ENCODE measurements at places on chromosomes 5 and 9.

GRCh38 chr9:77793849-77794248, 145.7 kb upstream of the GNA14 start:
- H3K4me1 ChIP-seq: no peaks in the 10 kb centered on the region
- no peak for DNase-seq
- no peak overlapping the region for H3K27ac ChIP-seq
- H3K36me3 ChIP-seq: peaks cover 2% of the 10 kb centered on the region
- no peak overlapping the region for H3K4me3 ChIP-seq

DNA sequence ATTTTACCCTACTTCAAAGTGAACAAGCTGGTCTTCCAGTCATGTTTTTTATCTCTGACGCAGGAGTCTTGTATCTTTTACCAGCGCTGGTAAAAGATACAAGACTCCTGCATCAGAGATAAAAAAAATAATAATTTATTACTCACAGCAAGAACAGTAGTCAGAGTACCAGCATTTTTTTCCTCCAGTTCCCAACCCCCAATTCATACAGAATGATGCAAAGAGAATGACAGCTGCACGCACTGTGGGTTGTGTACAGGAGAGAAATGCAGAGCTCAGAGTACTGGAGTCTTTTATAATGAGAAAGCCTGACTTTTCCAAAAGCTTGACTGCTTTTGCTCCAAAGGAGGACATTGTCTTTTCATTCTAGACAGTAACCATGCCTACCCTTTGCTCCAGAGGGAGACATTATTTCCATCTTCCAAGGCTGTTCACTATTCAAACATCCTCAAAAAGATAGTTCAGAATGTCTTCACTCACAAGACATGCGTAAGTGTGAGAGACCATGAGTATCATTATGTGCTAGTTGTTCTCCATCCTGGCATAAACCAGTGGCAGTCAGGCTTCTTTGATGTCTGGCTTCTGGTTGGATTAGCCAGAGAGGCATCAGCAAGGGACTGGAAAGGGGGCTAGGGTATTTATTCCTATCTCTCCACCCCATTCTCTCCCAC, 14.3 kb upstream of the RANBP6 start:
- no peaks in the 10 kb centered on the region for H3K27me3 ChIP-seq
- no peak for DNase-seq
- H3K4me1 ChIP-seq: no peaks in the 10 kb centered on the region

- no peaks in the 10 kb centered on the region for H3K36me3 ChIP-seq
- H3K27me3 ChIP-seq: no peaks in the 10 kb centered on the region
- H3K27ac ChIP-seq: no peak overlapping the region
- H3K4me1 ChIP-seq: peaks cover 50% of the 10 kb centered on the region
These were observed 58.3 kb downstream of the NIPBL start for GRCh38 chr5:36934740-36935356.

- no peaks in the 10 kb centered on the region for H3K36me3 ChIP-seq
- DNase-seq: no peak
These were observed 124.3 kb downstream of the RASEF start for GRCh38 chr9:82938426-82939218.

- H3K4me1 ChIP-seq: no peaks in the 10 kb centered on the region
- H3K27me3 ChIP-seq: peaks cover 14% of the 10 kb centered on the region
- DNase-seq: no peak
- no peaks in the 10 kb centered on the region for H3K36me3 ChIP-seq
These were observed 145.9 kb upstream of the TBC1D2 start for GRCh38 chr9:98401140-98402018.

GRCh38 chr9:130939405-130940026, 469 bp upstream of the FIBCD1 start:
- no peak overlapping the region for H3K27ac ChIP-seq
- peak overlapping the region; percentile 58 for H3K4me3 ChIP-seq
- peaks cover 54% of the 10 kb centered on the region for H3K27me3 ChIP-seq
- H3K36me3 ChIP-seq: no peaks in the 10 kb centered on the region
- peaks cover 13% of the 10 kb centered on the region for H3K4me1 ChIP-seq

DNA sequence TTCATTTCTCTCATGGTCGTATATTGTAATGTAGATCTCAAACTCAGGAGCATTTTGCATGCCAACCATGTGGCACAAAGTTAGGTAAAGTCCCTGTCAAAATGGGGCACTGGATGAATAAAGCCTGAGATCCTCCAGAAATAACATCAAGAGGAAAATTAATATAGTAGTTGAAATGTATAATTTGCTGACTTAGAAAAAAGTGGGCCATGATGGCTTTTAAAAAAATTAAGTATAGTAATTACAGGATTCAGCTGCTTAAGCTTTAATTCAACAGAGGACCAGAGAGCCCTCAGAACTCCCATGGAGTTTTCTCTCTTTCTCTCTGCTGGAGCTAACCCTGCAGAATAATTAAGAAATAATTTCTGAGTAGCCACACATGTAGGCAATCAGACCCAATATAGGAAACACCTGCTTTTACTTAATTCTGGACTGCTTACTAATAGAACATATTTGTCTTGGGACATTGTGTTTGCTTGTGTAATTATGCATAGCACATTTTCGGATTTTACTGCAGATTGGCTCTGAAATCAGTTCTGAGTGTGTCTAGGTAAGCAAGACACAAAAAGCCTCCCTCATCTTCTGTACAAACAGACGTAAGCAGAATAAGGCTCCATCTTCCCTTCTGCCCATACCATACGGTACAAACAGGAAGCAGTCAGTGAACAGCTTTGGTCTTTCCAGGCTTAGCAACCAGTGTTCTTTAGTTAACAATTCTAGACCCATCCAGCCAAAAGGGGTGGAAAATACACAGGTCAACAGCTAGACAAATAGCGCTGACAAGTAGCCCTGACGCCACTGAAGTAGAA, 26.5 kb upstream of the PCSK1 start:
- no peak for DNase-seq
- peaks cover 6% of the 10 kb centered on the region for H3K27me3 ChIP-seq

GRCh38 chr9:125524583-125525355, 182.2 kb downstream of the MAPKAP1 start:
- H3K4me3 ChIP-seq: no peak overlapping the region
- peaks cover 72% of the 10 kb centered on the region for H3K4me1 ChIP-seq
- peaks cover 3% of the 10 kb centered on the region for H3K36me3 ChIP-seq
- DNase-seq: no peak
- no peaks in the 10 kb centered on the region for H3K27me3 ChIP-seq
- peak overlapping the region; percentile 25 for H3K27ac ChIP-seq

DNA sequence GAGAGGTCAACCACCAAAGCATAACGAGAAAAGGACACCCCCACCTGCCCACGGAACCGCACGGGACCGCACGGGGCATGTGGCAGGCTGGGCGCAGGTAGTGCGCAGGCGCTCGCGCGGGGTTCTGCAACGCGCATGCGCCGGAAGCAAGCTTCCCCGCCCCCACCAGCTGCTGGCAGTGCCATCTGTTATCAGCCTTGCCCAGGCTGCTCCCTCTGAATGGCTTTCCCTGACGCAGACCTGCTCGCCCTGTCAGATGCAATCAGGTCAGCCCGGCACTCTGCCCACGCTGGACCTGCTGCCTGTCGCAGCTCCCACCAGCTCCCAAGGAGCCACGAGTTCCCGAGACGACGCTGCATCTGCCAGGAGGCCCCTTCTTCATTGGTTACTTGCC, 22.8 kb downstream of the PTCH1 start:
- peak; percentile 46 for DNase-seq
- H3K4me3 ChIP-seq: peak overlapping the region; percentile 92
- no peaks in the 10 kb centered on the region for H3K27me3 ChIP-seq
- H3K36me3 ChIP-seq: no peaks in the 10 kb centered on the region
- peak overlapping the region; percentile 88 for H3K27ac ChIP-seq
- peaks cover 34% of the 10 kb centered on the region for H3K4me1 ChIP-seq

DNA sequence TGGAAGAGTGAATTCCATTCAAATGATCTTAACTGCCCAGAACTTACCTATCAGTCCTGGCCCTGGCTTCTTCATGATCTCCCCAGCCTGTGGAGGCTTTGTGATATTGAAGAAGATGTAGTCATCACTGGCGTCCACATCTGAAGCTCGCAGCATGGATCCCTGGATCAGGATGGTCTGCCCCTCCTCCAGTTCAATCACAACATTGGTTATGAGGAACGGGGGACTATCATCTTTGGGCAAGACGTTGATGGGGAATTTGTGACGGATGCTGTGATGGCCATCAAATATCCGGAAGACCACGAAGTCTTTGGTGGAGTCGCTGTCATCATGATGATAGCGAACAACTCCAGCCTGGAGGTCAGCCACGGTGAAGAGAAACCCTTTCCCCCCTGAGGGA, 68.0 kb downstream of the FREM1 start:
- H3K36me3 ChIP-seq: no peaks in the 10 kb centered on the region
- H3K27ac ChIP-seq: no peak overlapping the region
